ENCODE measurements at places on chromosomes 6 and 20. TPM values are rescaled to one million over a fixed set of nuclear protein-coding genes. Genes with fewer than 3 reads are reported as not detected.

GRCh38 chr20:217266-217665 is 9.8 kb upstream of the DEFB129 start:
- DNase-seq = no peak

DNA sequence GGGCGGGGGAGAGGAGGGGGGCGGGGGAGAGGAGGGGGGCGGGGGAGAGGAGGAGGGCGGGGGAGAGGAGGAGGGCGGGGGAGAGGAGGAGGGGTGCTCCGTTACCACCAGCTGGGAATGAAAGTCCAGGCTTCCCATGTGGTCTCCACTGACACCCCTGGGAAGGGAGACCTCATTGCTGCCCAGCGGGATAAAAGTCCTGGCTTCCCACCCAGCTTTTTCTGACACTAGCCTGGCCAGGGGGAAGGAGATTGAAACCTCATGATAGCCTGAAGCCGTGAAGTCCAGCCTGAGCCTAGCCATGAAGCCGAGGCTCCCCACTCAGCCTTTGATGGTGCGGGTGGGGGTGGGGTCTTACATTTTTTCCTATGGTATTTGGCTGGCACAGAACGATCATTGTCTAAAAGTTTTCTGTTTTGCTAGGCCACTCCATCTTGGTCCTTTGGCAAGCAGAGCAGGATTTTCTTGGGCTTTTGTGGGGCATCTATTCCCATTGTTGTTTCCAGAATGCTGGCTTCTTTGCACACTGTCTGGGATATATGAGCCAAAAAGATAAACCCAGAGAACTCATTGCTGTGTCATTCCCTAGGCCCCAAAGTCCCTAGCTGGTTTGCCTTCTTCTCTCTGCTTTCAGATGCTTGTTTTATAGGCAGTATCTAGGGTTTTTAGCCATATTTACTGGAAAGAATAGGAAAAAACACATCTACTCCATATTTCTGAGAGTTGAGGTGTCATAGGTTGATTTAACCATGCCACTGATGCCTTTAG is 67.9 kb upstream of the RNF24 start:
- no peak for DNase-seq

The SNPH gene
- total RNA-seq = 2.7 TPM

DNA sequence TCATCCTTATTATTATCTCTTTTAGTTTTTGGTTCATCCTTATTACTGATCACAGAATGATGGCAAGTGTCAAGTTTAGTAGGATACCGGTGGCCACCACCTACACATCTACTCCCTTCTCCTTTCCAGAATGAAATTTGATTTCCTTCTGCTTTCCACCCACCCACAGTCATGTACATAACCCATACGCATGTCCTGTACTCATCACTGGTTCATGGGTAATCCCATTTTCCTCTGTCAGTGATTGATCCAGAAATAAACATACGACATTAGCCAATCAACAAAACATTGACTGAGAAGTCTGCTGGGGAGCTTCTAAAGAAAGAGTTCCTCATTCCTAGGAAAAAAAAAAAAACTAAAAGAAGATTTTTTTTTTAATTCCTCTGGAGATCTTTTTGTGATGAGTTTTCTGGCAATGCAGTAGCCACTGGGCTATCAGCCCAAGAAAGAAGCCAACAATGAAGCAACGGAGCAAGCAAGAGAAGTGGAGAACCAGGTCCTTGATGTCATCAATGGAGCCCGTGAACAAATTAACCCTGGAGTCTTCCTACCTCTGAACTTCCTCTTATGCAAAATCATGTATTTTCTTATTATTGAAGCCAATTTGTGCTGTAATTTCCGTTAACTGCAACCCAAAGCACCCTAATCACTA is 127.8 kb downstream of the TASP1 start:
- DNase-seq = no peak

The COL21A1 gene
- total RNA-seq = 12.8 TPM

Measured in type B pancreatic cell (in vitro differentiated cells).